Stimulated activated CD4-positive, alpha-beta T cell treated with anti-CD3 and anti-CD28 coated beads, Interleukin-15, amount 100 ng/mL, for 1 hour (primary cell): ENCODE measurements at places on chromosomes 1 and 21.

DNA sequence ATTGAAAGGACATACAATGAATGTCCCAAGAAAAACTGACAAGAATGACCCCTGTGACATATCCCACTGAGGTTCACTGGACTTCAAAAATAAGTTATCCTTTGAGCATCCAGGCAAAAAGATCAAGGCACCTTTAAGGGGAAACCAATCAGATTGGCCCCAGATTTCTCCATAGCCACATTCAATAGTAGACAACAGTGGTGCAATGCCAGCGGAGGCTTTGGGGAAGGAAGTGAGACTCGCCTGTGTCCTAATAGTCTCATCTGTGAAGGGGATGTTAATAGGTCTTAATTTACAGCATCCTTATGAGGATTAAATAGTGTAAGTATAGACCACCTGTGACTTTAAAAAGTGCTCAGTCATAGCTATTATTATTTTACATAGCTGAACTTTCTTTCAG lies 21.5 kb downstream of the RPL5 start:
- DNase-seq: no peak

DNA sequence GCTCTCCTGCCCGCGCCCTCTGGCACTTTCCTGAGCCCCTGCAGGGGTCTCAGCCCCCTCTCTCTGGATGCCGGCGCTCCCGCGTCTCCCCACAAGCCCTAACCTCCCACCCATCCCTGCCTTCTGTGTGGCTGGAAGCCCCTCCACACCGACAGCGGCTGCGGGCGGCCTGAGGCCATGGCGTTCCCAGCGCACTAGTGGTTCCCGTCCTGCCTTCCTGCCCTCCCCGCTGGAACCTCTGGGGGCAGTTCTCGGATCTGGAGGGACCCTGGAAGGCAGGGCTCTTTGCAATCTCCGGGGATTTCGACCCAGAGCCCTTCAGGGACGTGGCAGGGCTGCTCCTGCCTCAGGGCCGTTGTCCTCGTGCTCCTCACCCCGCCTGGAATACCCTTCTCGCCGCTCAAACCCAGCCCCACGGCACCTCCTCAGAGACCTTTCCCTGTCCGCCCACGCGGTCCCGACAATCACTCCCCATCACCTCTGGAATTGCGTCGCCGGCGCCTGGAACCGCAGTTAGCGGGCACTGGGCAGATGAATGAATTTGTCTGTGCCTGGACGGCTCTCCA lies 493 bp upstream of the ESPN start:
- no peak for DNase-seq

DNA sequence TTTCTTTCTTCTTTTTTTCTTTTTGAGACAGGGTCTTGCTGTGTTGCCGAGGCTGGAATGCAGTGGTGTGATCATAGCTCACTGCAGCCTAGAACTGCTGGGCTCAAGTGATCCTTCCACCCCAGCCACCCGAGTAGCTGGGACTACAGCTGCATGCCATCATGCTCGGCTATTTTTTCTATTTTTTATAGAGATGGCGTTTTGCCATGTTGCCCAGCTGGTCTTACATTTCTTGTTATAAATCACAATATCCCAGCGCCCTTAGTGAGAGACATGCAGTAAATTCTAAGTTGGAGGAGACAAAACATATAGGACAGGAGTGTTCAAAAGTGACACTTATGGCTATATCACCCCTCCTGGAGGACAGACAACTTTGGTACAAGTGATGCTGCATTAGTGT lies 31.3 kb upstream of the ACTN2 start:
- DNase-seq: no peak

GRCh38 chr1:113874012-113874879 lies 2.7 kb upstream of the PTPN22 start:
- no peak for DNase-seq
